ENCODE measurements at places on chromosomes 12 and 14.

DNA sequence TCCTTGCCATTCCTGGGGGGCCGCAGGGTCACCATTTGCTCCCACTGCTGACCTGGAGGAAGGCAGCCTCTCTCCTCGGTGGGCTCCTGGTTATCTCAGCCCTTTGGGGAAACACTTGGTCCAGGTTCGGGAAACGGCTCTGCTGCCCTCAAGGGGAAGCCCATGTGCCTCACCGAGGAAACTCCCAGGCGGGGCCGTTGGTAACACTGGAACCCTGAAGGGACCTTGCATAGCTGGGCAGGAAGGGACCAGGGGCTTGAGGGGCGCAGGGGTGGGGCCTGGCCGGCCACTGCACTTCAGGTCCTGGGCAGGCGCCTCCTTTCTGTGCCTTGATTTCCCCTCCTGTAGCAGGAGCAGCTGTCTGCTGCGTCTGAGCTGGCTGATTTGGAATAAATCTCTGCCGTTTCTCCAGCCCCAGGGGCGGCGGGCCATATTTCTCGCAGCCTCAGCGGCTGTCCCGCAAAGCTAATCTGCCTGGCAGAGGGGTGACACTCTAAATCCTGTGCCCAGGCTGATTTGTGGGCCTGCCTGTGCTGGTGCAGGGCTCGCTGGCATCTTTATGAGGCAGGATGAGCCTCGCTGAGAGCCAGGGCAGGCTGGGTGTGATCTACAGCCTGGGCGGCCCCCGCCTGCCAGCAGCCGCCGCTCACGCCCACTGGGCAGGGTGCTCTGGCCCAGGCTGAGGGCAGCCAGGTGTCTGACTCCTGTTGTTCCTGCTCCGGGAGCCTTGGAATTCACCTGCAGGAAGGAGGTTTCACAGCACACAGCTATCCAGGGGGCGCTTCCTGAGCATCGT lies 49.7 kb downstream of the KIF26A start:
- no peak for DNase-seq

DNA sequence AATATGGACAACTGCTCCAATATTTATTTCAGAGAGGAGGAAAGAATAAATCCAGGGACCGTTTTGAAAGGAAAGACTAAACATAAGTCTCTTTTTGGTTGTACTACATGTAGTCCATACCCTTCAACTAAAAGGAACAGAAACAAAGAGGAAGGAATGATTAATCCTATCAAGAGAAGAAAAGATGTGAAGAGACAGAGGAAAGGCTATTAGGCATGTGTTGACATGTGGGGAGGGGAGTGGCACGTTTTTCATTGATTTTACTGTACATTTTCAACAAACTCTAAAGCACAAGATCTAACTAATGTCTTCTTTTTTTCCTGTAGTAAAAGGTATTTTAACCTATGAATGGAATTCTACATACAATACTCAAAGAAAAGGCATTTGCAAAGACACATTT lies 85.6 kb downstream of the NAV3 start:
- DNase-seq, result no peak

GRCh38 chr12:67573566-67573965 lies 75.0 kb upstream of the DYRK2 start:
- DNase-seq, result no peak

DNA sequence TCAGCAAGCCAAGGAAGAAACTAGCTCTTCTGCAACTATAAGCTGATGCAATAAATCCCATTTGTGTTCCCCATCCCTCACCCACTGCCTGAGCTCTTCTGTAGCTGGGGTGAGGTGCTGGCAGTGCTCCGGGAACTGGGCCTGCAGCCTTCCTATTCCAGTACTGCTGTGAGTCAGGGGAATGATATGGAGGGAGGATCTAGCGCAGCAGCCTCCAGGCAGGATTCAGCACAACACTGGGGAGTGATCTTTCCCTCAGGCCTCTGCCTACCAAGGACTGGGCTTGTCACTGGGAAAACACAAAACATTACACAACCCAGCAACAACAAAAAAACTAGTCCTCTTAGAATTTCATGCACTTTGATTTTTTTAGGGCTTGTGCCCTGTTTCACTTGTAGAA lies 58.7 kb downstream of the ST8SIA1 start:
- DNase-seq, result no peak

GRCh38 chr14:95741038-95741490 lies 27.1 kb upstream of the TCL1A start:
- peak; percentile 83 for DNase-seq

DNA sequence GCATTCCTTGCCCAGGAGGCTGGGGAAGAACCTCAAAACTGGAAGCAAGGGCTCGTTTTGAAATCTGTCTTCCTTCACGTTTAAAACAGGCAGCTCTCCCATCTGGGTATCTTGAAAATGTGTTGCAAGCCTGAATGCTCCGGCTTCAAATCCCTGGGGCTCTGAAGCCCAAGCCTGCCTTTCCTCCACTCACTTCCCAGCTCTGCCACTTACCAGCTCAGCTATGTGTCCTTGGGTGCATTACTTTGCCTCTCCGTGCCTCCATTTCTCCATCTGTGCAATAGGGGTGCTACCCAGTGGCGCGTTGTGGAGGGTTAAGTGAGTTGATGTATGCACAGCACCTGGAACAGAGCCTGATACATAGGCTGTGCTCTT lies 97.6 kb downstream of the GCH1 start:
- no peak for DNase-seq

GRCh38 chr12:128423205-128423604 lies 156.2 kb downstream of the TMEM132C start:
- DNase-seq, result no peak

DNA sequence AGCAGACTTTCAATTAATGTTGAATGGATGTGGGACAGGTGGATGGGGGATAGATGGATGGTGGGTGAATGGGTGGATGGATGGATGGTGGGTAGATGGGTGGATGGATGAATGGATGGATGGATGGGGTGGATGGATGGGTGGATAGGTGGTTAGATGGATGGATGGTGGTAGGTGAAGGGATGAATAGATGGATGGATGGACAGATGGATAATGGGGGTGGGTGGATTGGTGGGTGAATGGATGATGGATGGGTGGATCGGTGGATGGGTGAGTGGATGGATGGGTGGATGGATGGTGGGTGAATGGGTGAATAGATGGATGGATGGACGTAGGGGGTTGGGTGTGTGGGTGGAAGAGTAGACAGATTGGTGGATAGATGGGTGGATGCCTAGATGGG lies 14.0 kb upstream of the INF2 start:
- DNase-seq, result no peak

GRCh38 chr12:30417697-30418231 lies 277.9 kb downstream of the IPO8 start:
- no peak for DNase-seq

- DNase-seq, result no peak
These were observed 349.8 kb downstream of the ZFP36L1 start for GRCh38 chr14:68442828-68443629.

DNA sequence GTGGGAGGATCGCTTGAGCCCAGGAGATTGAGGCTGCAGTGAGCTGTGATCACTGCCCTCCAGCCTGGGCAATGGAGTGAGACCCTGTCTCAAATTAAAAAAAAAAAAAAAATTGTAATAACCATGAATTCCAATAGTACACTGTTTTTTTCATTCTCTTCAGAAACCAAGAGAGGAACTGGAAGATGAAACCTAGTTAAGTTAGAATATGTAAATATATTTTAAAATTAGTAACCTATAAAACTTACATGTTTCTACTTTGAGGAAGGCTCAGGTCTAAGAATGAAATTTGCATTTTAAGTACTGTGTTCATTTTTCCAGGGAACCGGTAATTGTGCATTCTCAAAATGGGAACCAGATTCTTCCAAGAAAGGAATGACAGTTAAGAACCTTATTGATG lies 18.8 kb downstream of the KNTC1 start:
- no peak for DNase-seq

DNA sequence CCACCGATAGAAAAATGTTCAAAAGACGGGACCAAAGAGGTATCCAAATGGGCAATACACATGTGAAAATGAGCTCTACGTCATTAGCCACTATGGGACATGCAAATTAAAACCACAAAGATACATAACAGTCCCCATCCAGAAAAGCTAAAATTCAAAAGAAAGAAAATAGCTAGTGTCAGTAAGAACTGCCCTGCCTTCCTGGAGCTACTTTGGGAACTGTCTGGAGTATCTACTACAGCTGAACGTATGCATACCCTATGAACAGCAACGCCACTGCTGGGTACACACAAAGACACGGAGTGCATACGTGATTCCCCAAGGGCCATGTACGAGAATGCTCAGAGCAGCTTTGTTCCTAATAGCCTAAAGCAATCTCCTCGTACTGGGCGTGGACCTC lies 25.8 kb upstream of the KRT77 start:
- no peak for DNase-seq

GRCh38 chr14:77531071-77531470 lies 32.5 kb upstream of the ISM2 start:
- DNase-seq, result no peak

- DNase-seq, result no peak
These were observed 13.0 kb downstream of the TRMT61A start for GRCh38 chr14:103541709-103542604.

DNA sequence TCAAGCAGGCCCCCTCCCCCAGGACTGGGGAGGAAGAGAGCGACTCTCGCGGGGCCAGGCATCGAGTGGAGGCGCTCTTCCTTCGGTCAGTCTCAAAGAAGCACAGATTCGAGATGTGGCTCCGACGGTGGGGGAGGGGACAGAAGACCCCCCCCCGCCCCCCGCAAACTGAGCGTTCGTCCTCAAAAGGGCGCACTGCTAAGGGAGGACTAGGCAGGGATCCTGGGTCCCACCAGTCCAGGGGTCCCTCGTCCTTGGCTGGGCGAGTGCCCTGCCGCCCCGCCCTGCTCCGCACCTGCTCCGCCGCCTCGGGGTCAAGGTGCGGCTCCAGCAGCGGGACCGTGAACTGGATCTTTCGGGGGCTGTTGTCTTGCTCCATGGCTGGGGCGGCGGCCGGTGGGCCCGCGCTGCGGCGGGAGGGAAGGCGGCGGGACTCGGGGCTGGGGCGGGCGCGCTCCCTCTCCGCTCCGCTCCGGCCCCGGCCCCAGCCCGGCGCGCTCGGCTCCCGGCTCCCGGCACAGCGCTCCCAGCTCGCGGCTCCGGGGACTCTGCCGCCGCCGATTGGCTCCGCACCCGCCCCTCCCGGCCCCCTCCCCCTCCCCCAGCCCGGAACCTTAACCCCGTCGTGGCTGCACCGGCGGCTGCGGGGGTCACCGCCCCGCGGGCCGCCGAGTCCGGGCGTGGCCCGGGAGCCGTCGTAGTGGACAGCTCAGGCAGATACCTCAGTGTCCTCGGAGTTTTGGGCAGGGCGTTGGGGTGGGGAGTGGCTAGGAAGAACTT lies at the start of gene PPP1R1A:
TSS of gene PPP1R1A (minus strand) at position 550 of the 780 bp plus-strand sequence. CDS start at position 379, 171 bp downstream.
- DNase-seq, result no peak

DNA sequence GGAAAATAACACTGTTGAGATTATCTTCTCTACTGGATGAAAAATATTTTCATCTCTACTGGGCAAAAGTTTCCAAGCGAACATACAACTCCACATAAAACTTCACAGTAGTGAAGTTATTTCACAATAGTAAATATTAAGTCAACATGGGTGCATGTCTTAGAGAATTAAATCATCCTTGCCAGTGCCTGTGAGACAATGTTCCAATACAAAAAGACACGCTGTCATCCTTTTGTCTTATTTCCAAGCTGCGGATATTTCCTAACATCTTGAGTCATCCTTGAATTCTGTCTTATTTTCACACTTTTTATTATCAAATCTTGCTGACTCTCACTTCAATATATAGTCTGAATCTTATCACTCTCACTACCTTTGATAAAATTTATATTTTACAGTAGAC lies 142.9 kb upstream of the KITLG start:
- no peak for DNase-seq

DNA sequence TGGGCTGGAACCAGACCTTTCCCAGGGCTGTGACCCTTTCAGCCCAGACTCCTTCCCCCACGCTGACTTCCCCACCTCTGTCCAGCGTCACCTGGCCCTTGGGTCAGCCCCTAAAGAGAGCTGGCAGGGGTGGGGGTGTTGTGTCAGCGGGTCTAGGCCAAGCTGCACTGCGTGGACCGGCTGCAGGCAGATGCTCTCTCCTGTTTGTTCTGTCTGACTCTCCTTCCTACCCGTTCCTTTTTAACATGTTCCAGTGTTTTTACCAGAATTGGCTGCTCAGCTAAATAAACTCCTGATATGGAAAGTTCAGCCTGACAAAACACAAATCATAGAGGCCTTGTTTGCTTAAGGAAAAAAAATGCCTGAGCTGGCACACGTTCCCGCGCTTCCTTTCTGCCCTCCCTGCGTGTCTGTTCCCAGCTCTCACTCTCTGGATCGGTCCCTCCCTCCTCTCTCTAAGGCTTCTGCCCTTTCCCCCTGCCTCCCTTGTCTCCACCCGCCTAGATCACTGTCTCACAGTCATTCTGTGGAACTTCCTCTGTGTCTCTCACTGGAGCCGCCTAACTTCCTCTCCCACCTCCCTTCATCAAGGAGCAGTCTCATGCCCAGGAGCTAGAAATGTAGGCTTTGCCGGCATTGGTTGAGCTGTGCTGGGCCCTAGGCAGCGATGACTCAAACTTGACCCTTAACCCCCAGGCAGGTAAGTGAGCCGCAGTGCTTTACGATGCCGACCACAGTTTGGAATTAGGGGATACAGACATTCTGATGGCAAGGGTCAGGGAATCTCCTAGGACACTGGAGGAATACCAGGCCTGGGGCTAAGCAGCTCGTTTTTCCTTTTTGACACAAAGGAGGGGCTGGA lies 15.5 kb upstream of the MLXIP start:
- DNase-seq, result no peak

DNA sequence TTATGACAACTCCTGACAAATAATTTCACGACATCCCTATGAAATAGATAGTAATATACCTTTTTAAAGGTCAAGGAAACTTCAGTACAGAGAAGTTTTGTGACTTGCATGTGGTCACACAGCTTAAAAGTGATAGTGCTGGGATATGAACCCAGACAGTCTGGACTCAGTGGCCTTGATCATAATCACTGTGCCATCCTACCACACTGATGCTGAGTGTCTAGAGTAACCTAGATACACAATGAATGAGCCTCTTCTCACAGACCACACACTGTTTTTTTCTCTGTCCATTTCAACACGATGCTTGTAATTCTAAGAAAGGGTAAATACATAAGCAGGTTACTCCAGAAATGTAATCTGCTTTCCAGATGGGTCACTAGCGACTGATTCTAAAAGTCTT lies 88.2 kb downstream of the SYNE2 start:
- no peak for DNase-seq

GRCh38 chr12:49233842-49234526 lies 30.9 kb upstream of the TUBA1C start:
- peak; percentile 98 for DNase-seq

Data from NCI-H1436 (cell line).